ENCODE measurements at places on chromosomes 13 and 19.

DNA sequence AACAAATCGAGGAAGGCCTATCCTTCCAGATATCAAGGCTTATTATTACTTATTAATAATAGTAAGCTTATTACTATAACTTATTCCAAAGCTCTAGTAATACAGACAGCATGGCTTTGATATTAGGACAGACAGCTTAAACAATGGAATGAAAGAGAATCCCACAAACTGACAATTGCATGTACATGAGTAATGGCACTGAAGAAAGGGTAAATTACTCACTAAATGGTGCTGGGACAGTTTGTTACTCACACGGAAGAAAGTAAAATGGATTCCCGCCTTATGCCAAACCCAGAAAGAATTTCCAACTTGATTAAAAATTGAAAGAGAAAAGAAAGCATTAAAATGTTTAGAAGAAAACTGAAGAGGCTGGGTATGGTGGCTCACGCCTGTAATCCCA is 60.3 kb downstream of the MIPEP start:
- DNase-seq: no peak

- DNase-seq: no peak
Measured at GRCh38 chr13:87147076-87147475, 524.1 kb upstream of the SLITRK5 start.

- no peak for DNase-seq
Measured at GRCh38 chr13:22837980-22838647, 342.7 kb upstream of the SGCG start.

DNA sequence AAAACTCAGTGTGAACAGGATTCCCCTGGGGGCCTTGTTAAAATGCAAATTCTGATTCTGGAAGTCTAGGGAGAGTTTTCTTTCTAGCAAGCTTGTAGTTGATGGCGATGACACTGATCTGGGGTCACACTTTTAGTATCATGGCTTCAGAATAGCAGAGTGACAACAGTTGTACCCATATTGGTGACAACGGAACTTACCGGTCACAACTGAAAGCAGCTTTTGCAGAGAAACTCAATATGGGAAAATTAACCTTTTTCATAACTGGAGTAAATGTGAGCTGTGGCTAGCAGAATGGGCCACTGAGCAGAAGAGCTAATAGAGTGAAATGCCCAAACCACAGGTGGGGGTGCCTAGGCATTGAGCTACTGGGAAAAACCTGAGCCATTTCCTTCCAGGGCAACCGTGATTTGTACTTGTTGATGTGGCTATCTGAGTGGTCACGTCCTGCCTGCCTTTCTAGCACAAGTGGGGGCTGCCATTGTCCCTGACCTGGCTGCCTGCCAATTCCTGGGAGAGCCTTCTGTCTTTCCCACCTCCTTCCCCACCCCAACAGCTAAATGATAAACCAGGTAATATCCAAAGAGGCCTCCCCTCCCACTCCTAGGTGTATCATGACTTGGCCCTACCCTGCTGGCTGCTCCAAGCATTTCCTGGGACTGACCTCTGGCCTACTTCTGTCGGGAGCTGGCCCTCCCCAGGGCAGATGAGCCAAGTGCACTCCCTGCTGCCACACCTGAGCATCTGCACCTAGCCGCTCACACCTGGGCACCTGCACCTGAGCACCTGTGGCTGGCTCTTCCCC is 1.7 kb upstream of the SLC10A2 start:
- no peak for DNase-seq

DNA sequence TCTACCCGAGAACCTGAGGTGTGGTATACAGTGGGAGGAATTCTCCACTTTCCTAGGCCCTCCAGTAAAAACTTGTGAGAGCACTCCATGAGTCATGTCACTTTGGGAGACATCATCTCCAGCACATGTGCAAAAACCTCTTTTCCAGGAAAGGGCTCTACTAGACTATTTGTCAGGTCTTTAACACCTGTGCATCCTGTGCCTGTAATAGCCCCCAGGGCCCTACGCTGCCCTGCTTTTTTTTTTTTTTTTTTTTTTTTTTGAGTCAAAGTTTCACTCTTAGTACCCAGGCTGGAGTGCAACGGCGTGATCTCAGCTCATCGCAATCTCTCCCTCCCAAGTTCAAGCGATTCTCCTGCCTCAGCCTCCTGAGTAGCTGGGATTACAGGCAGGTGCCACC is 1.7 kb upstream of the ERVV-1 start:
- DNase-seq: no peak

DNA sequence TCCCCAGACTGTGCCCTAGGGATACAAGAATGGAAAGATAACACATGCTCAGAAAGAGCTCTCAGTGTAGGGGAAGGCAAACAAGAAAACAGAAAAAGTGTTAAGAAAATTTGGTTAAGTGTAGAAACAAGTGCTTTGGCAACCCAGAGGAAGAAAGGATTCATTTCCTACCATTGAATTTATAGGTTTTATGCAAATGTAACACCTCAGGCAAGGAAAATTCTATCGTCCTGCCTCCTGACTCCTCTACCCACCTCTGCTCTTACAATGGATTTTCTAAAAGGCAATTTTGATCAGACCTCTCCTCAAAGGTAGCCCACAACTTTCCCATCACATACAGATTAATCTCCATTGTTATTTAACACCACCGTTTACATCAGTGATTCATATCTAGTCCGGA is 298.7 kb downstream of the RFC3 start:
- DNase-seq: no peak

DNA sequence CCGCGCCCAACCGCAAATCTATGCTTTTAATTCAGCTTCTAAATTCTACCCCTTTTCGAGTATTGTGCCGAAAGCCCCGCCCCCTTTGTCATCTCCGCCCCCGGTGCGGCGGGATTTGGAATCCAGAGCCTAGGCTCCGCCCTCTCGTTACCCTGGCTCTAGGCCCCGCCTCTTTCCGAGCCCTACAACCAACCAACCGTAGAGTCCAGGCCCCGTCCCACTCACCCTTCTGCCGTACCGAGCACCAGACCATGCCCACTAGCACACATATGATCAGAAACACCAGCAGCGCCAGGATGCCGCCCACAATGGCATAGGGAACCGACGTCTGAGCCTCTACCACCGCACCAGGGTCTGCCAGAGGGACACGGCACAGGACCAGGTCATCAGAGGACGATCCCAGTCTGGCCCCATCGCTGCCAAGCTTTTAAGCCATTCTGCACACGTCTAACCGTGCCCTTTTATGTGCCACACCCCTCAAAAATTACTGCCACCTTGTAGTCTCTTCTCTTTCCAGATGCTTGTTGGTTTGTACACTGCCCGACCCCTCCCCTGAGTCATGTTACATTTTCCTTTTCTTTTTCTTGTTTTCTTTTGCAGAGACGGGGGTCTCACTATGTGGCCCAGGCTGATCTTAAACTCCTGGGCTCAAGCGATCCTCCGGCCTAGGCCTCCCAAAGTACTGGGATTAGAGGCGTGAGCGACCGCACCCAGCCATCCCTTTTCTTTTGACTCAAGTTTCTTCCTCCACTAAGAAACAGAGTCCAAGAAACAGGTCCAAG is 4.7 kb upstream of the ZNF428 start:
- DNase-seq: no peak

DNA sequence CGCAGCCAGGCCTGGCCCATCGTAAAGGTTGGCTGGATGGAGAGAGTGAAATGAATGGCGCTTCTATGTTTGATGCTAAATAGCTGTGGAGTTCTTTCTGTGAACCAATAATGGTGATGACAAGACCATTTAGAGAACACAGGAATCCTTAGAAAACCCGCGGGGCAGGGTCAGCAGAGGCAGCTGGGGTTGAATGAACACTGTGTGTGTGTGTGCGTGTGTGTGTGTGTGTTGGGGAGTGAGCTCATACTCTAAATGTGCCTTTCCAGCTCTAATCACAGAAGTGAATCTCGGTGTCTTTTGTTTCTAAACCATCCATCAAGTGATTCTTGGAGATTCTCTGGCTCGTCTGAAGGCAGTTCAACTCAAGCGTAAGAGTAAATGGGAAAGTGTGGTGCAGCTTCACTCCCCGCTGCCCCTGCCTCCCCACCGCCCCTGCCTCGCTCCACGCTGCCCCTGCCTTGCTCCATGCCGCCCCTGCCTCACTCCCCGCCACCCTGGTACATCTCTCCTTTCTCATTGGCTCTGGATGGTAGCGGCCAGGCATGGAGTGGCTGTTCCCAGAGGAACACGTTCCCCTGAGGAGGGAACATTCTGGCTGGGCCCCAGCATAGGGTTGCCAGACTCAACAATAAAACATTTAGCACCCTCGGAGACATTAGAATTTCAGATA is 21.2 kb downstream of the TMPRSS9 start:
- DNase-seq: no peak

DNA sequence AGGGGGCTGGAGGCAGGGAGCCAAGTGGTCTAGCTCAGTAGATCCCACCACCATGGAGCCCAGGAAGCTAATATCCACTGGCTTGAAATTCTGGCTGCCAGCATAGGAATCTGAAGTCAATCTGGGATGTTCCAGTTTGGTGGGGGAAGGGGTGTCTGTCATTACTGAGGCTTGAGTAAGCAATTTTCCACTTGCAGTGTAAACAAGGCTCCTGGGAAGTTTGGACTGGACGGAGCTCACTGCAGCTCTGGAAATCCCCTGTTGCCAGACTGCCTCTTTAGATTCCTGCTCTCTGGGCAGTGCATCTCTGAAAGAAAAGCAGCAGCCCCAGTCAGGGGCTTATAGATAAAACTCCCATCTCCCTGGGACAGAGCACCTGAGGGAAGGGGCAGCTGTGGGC is 349.2 kb upstream of the KLHL1 start:
- no peak for DNase-seq

GRCh38 chr13:27406178-27406939 is 18.1 kb upstream of the GTF3A start:
- no peak for DNase-seq

GRCh38 chr19:4597975-4598671 is 38.6 kb upstream of the SEMA6B start:
- no peak for DNase-seq

GRCh38 chr19:3333662-3334061 is 32.7 kb upstream of the NFIC start:
- DNase-seq: no peak

- DNase-seq: no peak
Measured at GRCh38 chr13:36124236-36124822, 6.9 kb downstream of the DCLK1 start.

DNA sequence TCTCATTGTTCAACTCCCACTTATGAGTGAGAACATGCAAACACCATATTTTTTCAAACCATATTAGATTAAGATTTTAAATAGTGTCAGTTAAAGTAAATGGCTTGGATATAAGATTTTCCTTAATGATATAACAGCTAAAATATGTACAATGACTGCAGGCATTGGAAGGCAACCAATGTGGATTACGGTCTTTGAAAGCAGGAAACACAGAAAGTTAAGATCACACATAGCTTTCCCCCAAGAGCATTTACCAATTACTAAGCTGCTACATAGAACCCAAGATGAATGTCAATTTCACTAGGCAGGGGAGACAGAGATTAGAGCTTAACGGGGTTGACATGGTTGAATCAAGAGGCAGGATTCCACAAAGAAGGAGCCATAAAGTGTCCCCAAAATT is 173.2 kb upstream of the TRPC4 start:
- no peak for DNase-seq

DNA sequence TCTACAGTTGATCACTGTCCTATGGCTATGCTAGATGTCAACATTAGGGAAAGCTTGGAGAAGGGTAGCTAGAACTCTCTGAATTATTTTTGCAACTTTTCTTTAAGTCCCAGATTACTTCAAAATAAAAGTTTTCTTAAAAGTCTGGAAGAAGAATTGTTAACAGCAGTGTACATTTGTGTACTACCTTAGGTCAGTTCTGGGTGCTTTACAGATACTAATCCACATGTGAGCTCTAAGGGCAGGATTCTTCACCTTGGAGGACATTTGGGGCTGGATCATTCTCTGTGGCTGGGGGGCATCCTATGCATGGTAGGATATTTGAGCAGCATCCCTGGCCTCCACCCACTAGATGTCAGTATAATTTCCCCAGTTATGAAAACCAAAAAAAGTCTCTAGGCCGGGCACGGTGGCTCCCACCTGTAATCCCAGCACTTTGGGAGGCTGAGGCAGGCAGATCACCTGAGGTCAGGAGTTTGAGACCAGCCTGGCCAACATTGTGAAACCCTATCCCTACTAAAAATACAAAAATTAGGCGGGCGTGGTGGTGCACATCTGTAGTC is 2.8 kb downstream of the BRME1 start:
- DNase-seq: no peak

- DNase-seq: no peak
Measured at GRCh38 chr13:36428086-36428485, 4.2 kb upstream of the CCNA1 start.

GRCh38 chr19:45455707-45456499 is 11.9 kb upstream of the FOSB start:
- DNase-seq: no peak

DNA sequence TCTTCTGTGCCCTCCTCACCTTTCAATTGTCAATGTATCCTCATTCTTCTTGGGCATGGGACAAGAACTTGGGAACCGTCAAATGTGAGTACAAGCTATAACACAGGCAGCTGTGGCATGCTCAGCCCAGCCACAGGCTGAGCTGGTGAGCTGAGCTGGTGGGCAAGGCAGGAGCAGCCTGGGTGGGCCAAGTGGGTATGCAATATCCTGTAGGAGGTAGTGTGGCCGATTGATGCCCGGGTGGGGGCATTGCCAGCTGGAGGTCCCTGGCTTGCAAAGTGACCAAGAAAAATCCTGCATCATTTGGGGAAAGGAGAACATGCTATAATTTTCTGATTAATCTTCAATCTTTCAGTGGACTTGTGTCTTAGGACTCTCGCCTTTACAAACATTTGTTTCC is 507.2 kb upstream of the SLC10A2 start:
- DNase-seq: no peak

- no peak for DNase-seq
Measured at GRCh38 chr13:114204894-114205293, 25.8 kb downstream of the CFAP97D2 start.

GRCh38 chr13:91586609-91587008 is 188.2 kb downstream of the GPC5 start:
- DNase-seq: no peak

DNA sequence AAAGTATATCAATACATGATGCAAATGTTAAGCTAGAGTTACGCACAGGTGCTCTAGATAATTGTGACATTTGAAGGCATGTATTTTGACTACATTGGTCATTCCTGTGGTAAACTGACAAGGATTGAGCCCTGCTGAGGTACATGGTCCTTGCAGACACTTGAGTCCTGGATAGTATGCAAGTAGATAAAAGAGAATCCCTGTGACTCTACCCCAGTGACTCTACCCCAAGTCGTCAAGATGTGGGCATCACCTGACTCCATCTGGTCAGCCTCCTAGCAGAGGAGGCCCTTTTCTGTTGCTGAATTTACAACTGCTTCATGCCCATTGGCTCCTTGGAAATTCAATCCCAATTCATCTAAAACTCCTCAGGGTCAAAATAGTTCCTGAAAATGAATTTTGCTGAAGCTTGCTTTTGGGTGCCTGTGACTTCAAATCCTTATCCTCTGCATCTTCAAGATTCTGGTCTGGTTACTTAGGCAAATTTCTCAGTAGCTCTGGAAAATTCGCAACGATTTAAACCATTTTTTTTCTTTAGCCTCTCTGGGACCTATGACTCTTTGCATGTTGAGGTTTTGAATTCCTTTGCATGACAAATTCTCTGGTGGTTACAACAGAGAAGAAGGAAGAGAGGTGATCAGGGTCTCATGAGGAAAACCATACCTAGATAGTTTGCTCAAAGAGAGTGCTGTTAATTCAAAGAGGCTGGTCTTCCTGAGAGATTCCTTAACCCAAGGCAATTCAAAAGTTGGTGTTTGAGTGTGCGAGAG is 422.1 kb downstream of the FGF9 start:
- no peak for DNase-seq
